ENCODE measurements at places on chromosomes 13 and 19. TPM values are rescaled to one million over a fixed set of nuclear protein-coding genes. Genes with fewer than 3 reads are reported as not detected.

GRCh38 chr13:103157016-103157415 is 90.8 kb upstream of the SLC10A2 start:
- no peak for DNase-seq

DNA sequence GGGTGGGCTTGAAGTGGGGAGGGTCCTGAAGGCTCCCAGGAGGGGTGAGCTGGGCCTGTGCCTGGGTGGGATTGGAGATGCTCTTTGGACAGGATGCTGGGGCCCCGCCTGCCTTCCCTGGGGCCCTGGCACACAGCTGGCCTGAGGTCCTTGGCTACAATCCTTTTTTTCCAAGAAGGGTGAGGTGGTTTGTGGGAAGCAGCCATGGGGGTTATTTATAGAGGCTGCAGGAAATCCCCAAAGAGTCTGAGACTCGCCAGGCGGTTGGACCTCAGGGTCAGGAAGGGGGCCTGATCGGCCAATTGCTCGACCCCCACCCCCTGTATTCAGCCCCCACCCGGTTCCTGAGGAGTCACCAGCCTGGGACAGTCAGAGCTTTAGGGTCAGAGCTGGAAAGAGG is 10.0 kb downstream of the GTPBP3 start:
- DNase-seq = no peak

DNA sequence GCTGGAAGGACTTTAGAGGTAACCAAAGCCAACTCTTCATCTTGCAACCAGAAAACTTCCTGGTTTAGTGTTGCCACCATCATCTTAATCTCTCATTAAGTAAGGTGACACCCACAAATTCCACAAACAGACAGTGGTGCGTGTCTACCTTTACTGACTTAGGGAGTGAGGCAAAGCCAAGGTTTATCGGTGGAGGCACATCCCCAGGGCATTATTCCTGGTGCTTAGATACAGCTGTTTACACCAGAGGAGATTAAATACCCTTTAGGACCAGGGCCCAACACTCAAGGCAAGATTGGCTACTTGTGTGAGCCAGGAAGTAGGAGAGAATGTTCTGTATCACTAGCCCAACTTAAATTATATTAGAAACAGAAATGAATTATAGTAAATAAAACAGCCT is 9.5 kb downstream of the STOML3 start:
- no peak for DNase-seq

GRCh38 chr13:91644806-91645205 is 246.4 kb downstream of the GPC5 start:
- DNase-seq = no peak

DNA sequence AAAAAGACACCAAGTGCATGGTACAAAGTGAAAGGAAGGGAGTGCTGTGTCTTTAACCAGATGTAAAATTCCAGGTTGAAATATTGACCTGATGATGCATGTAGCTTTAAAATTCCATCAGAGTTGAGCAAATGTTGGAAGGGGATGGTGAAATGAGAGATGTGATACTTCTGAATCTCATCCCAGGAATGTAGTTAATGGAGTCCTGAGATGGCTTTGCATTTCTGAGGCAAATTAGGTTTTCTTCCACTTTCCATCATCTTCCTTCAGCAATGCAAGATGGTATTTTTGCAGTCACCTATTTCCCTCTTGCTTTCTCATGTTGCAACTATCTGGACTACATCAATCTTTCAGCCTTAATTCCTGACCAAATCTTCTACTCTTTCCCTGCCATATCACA is 194.1 kb upstream of the MIR17HG start:
- DNase-seq = no peak

DNA sequence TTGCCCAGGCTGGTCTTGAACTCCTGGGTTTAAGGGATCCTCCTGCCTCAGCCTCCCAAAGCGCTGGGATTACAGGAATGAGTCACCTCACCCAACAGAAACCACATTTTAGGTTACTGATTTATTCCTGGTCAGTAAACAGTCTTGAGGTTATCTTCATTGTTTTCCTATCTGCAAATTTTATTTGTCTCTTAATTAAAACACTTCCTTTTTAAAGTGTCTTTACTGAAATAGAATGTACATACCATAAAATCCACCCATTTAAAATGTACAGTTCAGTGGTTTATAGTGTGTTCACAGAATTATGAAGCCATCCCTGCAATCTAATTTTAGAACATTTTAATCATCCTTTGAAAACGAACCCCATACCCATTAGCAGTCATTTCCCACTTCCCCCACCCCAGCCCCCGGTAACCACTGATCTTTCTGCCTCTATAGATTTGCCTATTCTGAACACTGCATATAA is 63.0 kb downstream of the MAP4K1 start:
- DNase-seq = no peak

GRCh38 chr13:25157681-25158080 is 14.4 kb downstream of the AMER2 start:
- DNase-seq = no peak

DNA sequence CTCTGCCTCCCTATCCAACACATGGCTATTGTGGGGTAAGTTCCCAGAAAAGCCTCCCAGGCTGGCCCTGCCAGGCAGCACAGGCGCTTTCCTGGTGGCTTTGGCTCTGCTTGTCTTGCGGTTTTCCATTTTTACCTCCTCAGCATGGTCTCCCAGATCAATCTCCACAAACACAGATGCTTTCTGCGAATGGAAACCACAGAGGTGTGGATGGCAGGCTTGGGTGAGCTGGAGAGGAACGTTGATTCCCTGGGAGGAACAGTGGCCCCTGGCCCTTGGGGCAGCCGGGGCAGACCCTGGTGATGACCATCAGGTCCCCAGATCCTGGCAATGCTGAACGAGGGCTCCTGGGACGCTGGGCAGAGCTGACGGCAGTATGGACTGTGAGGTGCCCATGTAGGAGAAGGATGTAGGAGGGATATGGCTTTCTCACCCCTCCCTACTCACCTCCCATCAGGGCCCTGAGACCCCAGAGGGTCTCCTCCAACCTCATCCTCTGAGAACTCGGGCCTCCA is 6.6 kb downstream of the C13orf46 start:
- DNase-seq = no peak

GRCh38 chr19:56211718-56212117 is 9.6 kb downstream of the ZSCAN5C start:
- DNase-seq = no peak

- no peak for DNase-seq
Observed at GRCh38 chr19:30076101-30076551, 134.1 kb downstream of the URI1 start.

DNA sequence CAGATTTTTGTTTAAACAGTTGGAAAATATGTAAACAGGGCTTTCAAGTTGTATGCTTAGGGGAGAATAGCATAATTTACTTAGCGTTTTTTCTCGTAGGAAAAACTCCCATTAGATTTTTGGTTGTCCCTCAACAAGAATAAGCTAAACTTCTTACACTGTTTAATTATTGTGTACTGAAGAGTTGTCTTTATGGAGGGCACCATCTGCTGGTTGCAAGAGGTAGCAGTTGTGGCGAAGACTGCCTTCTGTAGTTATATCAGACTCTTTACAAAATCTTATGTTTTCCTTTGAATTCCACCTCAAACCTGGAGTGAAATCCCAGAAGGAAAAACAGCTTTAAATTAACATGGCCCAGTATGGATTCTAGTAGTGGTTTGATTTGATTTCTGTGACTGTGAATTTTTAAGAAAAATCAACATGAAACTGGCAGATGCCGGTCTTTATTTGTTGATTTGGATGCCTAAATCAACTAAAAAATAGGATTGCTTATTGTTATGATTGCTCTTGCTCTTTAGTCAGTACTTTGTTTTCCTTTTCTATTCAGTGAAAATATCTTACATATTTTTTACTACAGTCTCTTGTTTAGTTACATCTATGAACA is 53.4 kb downstream of the PDS5B start:
- DNase-seq = peak; percentile 60

DNA sequence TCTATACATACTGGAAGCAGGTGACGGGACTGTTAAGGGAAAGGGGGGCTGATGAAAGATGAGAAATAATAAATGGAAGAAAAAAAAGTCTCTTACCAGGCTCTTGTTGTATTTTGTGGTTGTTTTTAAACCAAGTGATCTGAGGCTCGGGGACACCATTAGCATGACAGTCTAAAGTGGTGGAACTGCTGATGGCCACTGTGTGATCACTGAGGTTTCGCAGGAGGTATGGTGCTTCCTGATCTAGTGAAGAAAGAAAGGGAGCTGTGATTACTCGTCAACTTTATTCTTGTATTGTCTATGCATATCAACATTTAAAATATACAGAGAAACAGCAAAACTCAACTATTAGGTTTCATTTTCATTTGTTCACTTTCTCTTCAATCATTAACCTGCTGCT is 110.1 kb downstream of the FLT1 start:
- DNase-seq = no peak

- no peak for DNase-seq
Observed at GRCh38 chr13:110521946-110522345, 39.6 kb downstream of the RAB20 start.

GRCh38 chr19:21260164-21260847 is 68.9 kb downstream of the ZNF708 start:
- no peak for DNase-seq

GRCh38 chr19:42131149-42132029 is 857 bp downstream of the POU2F2 start:
- DNase-seq = no peak

- no peak for DNase-seq
Observed at GRCh38 chr19:43574424-43575155, 737 bp downstream of the XRCC1 start.

- peak; percentile 17 for DNase-seq
Observed at GRCh38 chr13:27053210-27053884, 118.3 kb downstream of the USP12 start.

Gene ACER1
- total RNA-seq = under 0.01 TPM

Gene KLK14
- total RNA-seq = not detected

Gene HSPB6
- 0.27 TPM for total RNA-seq

Gene PRR19
- total RNA-seq = 0.54 TPM

Gene ZNF729
- not detected for total RNA-seq

Gene DACH1
- total RNA-seq = 16.4 TPM

Gene MYADM
- 146 TPM for total RNA-seq

Gene NCAN
- total RNA-seq = not detected

All from hematopoietic multipotent progenitor cell (in vitro differentiated cells).